ENCODE measurements at places on chromosomes 5 and 9. TPM values are rescaled to one million over a fixed set of nuclear protein-coding genes. Genes with fewer than 3 reads are reported as not detected.

DNA sequence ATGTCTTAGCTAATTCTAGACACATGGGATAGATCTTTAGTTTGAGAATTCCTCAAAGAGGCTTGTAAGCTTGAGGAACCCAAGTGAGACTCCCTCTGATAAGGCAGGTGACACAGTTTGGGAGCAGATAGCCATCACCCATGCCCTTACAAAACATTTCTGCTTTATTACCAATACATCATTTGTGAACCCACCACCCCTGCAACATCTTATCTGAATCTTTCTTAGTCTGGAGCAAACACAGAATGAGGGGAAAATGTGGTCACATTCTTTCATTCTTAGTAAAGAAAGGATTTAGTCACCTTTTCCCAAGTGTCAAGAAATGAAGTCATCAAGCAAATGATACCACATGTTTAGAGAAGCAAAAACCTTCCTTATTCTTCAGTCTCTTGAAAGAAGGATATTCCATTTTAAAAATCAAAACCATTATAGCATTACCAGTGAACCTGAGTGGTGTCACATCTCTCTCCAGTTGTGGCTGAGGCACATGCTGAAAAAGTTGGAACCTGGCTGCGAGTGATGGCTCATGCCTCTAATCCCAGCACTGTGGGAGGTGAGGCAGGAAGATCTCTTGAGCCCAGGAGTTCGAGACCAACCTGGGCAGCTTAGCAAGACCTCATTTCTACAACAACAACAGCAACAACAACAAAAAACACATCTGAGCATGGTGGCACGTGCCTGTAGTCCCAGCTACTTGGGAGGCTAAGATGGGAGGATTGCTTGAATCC is 65.9 kb downstream of the PRKACG start:
- H3K27ac ChIP-seq, result no peak overlapping the region
- no peak for DNase-seq
- no peak overlapping the region for H3K4me3 ChIP-seq
- no peaks in the 10 kb centered on the region for H3K4me1 ChIP-seq
- no peaks in the 10 kb centered on the region for H3K27me3 ChIP-seq
- no peaks in the 10 kb centered on the region for H3K36me3 ChIP-seq

- H3K36me3 ChIP-seq, result no peaks in the 10 kb centered on the region
- no peak for DNase-seq
- no peak overlapping the region for H3K27ac ChIP-seq
- H3K4me1 ChIP-seq, result no peaks in the 10 kb centered on the region
- H3K27me3 ChIP-seq, result no peaks in the 10 kb centered on the region
Observed at GRCh38 chr5:65695896-65696295, 26.0 kb downstream of the SGTB start.

The MEIKIN gene
- not detected for total RNA-seq

- no peaks in the 10 kb centered on the region for H3K36me3 ChIP-seq
- H3K4me3 ChIP-seq, result no peak overlapping the region
- H3K27me3 ChIP-seq, result no peaks in the 10 kb centered on the region
- no peak overlapping the region for H3K27ac ChIP-seq
- DNase-seq, result no peak
- H3K4me1 ChIP-seq, result no peaks in the 10 kb centered on the region
Observed at GRCh38 chr5:39933061-39933460, 508.3 kb upstream of the DAB2 start.

DNA sequence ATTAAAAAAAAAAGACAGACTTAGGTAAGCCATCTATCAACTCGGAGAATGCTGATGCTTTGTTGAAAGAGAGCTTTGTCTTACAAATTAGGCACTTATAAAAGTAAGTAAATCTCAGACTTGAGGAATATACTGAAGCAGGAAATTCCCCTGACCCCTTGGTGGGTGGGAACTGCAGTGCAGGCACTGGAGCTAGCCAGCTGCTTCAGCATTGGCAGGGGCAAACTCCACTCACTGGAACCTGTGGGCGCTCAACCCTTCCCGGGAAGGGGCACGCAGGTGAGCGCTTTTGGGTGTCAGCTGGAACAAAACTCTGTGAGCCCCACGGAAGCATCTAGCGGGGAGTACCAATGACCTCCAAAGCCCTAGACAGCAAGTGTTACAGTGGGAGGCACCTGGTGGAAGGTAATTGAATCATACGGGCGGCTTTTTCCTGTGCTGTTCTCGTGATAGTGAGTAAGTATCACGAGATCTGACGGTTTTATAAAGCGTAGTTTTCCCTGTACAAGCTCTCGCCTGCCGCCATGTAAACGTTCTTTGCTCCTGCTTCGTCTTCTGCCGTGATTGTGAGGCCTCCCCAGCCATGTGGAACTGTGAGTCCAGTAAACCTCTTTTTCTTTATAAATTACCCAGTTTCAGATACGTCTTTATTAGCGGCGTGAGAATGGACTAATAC is 628.0 kb upstream of the CDH18 start:
- no peak overlapping the region for H3K4me3 ChIP-seq
- no peaks in the 10 kb centered on the region for H3K27me3 ChIP-seq
- no peak for DNase-seq
- no peak overlapping the region for H3K27ac ChIP-seq
- H3K4me1 ChIP-seq, result no peaks in the 10 kb centered on the region
- no peaks in the 10 kb centered on the region for H3K36me3 ChIP-seq

GRCh38 chr5:74241751-74242140 is 398.8 kb downstream of the ENC1 start:
- no peak for DNase-seq
- no peak overlapping the region for H3K27ac ChIP-seq
- H3K27me3 ChIP-seq, result no peaks in the 10 kb centered on the region
- no peaks in the 10 kb centered on the region for H3K4me1 ChIP-seq

GRCh38 chr5:40572391-40572790 is 107.3 kb upstream of the PTGER4 start:
- no peak overlapping the region for H3K4me3 ChIP-seq
- no peak for DNase-seq
- no peak overlapping the region for H3K27ac ChIP-seq
- H3K4me1 ChIP-seq, result no peaks in the 10 kb centered on the region

All from colonic mucosa (tissue), 4 donors.